CD4-positive, alpha-beta T cell treated with Interleukin-21 for 1 hour (primary cell): ENCODE measurements at places on chromosomes 11 and 22.

- DNase-seq, result no peak
Observed at GRCh38 chr11:20026629-20027555, 133.4 kb downstream of the DBX1 start.

- DNase-seq, result no peak
Observed at GRCh38 chr11:118705791-118706545, 26.5 kb upstream of the TREH start.

DNA sequence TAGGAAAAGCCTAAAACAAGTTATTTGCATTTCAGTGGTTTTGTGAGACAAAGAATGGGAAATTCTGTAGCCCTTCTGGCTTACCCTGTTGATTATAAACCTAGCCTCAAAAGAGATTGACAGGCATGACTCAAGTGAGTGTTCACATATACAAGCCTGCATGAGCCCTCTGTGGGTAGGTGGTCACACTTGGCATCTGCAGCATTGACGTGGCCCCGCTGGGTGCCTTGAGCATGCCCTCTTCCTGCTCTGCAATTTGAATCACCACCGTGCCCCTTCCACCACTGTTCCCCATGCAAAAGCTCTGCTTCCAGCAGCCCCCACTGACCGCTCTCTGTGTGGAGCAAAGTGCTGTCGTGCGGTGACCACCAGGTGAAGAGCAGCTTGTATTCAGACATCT is 21.0 kb upstream of the ADSL start:
- peak; percentile 46 for DNase-seq

DNA sequence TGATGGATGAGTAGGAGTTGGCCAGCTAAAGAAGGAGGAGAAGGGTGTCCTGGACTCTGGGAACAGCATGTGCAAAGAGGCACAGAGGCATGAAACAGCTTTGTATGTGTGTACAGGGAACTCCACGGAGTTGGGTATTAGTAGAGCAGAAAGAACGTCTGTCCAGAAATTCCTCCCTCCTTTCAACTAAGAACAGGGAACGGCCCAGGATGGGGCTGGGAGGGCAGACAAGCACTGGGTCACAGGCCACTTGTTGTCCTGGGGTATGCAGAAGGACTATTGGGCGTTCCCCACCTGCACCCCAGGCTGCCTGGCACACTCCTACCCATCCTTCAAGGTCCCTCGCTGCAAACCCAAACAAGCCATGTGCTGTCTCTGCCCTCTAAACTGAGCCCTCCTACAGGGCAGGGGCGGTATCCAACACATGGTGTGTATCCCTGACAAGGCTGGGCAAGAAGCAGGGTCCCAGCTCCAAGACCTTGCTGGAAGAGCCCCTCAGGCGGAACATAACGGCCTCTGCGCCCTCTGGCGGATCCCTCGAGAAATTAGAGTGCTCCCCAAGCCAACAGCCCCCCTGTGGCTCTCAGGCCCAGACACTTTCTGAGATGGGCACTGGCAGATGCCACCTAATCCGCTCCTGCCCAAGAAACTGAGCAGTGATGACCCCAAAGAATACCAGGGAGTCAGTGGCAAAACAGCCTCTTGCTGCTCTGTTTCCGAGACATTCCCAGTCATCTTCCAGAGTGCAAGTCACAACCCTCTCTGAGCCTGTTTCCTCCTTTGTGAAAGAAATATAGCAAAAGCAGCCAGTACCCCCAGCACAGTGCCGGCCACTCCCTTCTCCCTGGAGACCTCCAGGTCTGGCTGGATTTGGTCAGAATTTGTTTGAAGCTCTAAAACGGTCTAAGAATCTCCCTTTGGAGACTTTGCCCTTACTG is 1.6 kb upstream of the ELFN2 start:
- DNase-seq, result peak; percentile 59

DNA sequence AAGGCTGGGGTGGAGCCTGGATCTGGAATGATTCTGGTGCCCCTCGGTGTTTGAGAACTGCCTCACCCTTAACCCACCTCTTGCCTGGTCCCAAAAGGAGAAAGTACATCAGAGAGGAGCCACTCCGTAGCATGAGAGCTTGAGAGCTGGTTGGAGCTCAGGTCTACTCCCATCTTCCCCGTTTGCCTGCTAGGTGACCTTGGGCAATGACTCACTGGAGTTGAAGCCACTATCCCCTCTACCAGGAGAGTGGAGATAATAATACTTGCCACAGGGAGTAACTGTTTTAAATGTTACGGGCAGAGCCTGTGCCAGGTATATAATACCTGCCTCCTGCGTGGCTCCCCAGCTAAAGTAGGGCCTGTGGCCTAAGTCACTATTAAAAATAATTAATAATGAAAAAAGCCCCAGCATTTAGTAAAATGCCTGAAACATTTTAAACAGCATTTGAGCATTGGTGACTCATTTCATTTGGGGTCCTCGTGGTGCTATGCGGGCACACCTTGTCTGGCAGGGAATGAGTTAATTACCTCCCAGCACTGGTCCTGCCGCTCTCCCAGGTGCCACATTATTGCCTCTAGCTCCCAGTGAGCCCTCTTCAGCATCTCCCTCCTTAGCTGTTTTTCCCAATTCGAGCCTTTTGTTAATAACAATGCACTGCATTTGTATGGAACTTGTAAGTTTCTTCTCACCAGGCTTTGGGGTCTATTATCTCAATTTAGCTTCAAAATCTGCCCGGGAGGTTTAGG is 22.5 kb downstream of the CYTH4 start:
- DNase-seq, result no peak

- DNase-seq, result no peak
Observed at GRCh38 chr22:26169315-26170111, at the start of gene SEZ6L. Gene SEZ6L (plus strand): TSS chr22:26169462. CDS start chr22:26169670, 208 bp downstream.

GRCh38 chr11:128963744-128964325 is 21.2 kb upstream of the TP53AIP1 start:
- DNase-seq, result no peak

- DNase-seq, result no peak
Observed at GRCh38 chr11:27421819-27422494, 50.6 kb downstream of the LGR4 start.

GRCh38 chr22:49713003-49713402 is 114.7 kb downstream of the BRD1 start:
- DNase-seq, result no peak

GRCh38 chr11:62444236-62444833 is 25.5 kb downstream of the SCGB1A1 start:
- no peak for DNase-seq

DNA sequence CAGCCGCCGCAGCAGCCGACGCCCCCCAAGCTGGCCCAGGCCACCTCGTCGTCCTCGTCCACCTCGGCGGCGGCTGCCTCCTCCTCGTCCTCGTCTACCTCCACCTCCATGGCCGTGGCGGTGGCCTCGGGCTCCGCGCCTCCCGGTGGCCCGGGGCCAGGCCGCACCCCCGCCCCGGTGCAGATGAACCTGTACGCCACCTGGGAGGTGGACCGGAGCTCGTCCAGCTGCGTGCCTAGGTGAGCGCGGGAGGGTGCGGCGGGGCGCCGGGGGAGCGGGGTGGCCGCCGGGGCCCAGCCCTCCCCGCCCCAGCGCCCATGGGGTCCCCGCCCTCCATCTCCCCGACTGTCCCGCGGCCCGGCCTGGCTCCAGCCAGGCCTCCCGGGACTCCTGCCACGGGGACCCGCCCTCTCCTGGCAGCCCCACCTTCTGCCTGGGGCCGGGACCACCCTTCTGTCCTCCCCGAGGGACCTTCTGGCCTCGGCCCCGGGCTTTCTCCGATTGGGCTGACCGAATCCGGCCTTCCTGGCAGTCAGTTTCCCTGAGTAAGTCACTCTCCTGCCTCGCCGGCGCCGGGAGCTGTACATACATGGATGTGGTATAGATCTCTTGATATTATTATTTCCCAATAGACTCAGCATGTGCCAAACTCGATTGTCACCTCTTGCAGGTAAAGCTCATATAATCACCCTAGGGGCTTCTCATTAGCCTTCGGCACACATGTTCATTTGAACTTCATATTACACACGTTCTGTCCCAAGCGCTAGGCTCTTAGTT is 720 bp downstream of the PACS1 start:
- DNase-seq, result peak; percentile 12

DNA sequence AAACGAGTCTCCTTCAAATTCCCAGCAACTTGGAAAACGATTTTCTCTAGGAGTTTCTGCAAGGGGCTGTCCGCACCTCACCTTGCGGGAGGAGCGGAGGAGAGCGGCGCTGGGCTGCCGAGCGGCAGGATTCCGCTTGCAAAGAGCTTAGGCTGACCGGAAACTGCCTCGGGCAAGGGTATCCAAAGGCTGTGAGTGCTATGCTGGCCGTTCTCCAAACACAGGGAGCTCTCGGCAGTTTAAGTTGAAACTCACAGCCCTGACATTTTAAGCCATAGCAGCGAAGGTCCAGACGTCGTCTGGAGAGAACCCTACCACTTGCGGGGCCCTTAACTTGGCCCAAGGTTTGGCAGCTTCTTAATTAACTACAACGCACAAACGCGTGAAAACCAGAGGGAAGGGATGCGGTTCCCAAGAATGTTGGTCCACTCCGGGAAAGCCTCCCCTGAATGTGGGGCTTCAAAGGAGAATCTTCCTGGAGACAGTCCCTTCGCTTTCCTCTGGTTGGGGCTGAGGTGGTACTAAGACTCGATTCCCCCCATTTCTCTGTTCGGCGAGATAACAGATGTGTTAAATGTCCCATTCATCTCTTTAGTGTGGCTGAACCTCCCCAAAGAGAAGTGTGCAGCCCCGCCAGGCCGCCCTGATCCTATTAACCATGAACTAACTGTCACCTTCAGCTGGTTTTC is 1.1 kb upstream of the DBX1 start:
- DNase-seq, result no peak

DNA sequence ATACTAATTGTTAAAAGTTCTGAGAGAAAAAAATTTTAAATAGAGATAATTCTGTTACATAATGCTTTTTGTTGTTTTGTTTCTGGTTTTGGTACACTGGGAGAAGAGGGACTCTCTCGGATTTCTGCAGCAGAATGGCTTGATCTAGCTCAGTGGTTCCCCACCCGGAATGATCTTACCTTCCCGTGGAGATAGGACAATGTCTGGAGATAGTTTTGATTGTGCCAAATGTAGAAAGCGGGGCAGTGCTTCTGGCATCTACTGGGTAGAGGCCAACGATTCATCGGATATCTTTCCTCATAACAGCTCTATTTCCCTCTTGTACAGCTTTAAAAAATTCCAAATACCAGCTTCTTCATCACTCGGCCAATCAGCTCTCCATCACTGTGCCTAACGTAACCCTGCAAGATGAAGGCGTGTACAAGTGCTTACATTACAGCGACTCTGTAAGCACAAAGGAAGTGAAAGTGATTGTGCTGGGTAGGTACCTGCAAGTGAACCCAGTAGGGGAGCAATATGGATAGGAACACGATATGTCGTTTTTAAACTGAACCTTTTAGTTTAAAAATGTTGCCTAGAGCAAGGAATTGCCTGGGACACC is 13.2 kb downstream of the CRTAM start:
- peak; percentile 66 for DNase-seq

DNA sequence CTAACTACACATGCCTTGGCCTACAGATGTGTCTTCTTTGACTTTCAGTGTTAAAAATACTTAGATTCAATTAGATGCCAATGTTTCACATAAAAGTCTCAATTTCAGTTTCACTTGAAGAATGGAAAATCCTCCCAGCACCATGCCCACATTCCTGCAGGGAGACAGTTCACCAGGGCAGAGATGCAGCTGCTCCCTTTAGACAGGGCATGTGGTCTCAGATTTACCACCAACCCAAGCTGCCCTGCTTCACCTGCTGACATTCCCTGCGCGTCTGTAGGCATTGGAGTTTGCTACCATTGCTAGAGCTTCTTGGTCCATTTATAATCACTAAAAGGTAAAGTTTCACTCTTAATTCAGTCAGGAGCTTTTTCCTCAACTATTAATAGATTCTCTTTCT is 113.9 kb downstream of the ARFGAP2 start:
- no peak for DNase-seq

DNA sequence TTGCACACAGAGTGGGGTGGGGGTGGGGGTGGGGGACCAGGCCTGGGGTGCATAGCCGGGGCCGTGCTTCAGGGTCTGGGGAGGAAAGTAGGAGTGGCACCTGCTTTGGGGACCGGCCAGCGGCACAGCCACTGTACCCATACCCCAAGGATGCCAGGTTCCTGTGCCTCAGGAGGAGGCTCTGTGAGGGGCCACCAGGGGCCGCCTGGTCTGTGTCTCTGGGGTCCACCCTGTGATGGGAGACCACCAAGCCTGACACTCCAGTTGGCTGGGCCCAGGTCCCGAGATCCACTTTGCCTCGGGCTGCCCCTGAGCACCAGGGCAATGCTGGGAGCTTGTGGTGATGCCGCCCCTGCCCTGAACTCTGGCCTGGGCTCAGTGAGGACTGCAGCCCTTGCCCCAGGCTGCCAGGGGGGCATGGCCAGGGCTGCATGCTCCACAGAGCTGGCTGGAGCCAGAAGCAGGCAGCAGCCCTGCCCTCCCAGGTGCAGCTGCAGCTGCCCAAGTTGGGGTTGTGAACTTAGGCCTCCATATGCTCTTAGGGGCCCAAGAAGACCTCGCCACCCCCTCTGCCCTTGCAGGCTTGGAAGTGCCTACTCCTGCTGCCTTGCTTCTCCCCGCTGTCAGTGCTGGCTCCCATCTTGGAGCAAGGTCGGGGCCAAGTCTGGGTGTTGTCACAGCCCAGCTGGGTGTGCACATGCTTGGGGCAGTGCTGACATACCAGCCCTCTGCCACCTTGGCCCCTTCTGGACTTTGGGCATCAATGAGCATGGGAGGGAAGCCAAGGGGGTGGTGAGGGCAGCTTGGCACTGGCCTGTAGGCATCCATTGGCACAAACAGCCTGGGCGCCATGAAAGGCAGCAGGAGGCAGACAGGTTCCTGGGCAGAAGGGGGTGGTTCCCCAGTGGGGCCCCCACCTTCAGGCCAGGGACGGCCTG is 123.3 kb upstream of the THY1 start:
- no peak for DNase-seq

GRCh38 chr22:46135611-46136485 is 14.5 kb upstream of the PPARA start:
- no peak for DNase-seq

DNA sequence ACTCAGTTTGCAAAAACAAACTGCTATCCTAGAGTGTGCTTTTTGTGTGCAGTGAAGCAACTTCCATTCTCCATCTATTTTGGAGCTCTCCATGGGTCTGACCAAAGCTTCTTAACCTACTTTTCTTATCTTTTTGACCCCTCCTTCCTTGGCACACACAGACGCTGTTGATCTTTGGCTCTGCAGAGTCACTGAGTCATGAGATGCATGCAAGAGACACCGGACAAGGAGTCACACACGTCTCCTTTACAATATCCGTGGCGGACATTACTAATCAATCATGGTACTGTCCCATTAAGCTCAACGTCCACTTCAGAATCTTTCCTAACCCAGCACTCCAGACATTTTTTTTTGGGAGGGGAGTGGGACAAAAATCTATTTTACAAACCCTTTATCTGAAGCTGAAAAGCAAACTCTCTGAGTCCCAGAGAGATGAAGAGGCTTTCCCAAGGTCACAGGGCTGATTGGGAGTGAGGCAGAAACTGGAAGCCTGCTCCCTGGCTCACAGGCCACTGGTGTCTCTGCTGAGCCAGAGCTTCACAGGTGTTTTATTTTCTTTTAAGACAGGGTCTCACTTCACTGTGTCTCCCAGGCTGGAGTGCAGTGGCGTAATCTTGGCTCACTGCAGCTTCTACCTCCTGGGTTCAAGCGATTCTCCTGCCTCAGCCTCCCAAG is 165.8 kb upstream of the SYT13 start:
- no peak for DNase-seq

- DNase-seq, result no peak
Observed at GRCh38 chr22:17717708-17718107, 56.6 kb downstream of the BID start.

- DNase-seq, result no peak
Observed at GRCh38 chr11:70031631-70032469, 46.3 kb upstream of the ANO1 start.

- no peak for DNase-seq
Observed at GRCh38 chr22:41380993-41381328, 781 bp upstream of the TEF start.
